CD8-positive, alpha-beta memory T cell (primary cell): ENCODE measurements at places on chromosomes 5 and 9.

- DNase-seq, result no peak
Observed at GRCh38 chr9:28051559-28052503, 478.6 kb upstream of the C9orf72 start.

- no peak for DNase-seq
Observed at GRCh38 chr5:36444582-36445418, 143.1 kb upstream of the RANBP3L start.

DNA sequence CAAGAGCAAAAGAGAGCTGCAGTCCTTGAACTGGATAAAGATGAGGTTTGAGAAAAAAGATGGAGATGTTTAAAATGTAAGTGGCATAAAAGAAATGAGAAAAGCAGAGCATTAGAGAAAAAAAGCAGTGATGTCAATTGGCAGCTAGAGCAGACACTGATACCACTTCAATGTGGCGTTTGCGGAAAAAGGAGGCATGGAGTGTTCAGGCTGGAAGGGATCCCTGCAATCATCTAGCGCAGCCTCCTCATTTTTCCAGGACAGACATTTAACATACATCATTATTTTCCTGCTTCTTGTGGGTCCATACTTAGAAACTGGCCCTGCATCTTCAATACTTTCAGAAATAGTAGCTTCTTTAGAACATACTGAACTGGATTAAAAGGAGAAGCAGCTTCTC, 563.8 kb downstream of the PTPRD start:
- no peak for DNase-seq

GRCh38 chr9:116434314-116434713, 252.8 kb upstream of the TRIM32 start:
- DNase-seq, result no peak

DNA sequence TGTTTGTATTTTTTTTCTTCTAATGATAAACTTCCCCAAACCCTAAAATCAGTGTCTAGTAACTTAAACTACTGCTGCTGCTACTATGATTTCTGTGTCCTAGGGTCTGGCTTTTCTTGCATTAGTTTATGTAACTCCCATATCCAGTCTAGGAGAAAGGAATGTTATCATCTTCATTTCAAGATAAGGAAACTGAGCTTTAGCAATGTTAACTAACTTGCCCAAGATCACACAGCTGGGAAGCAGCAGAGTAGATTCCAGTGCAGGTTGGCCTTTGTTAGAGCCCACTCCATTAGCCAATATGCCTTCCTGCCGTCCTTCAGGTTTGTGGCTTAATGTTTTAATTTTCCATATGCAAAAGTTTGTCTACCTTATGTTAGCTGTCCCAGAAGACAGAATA, 10.4 kb downstream of the TMEM171 start:
- no peak for DNase-seq

GRCh38 chr5:136001466-136001981, 27.3 kb upstream of the TGFBI start:
- no peak for DNase-seq

DNA sequence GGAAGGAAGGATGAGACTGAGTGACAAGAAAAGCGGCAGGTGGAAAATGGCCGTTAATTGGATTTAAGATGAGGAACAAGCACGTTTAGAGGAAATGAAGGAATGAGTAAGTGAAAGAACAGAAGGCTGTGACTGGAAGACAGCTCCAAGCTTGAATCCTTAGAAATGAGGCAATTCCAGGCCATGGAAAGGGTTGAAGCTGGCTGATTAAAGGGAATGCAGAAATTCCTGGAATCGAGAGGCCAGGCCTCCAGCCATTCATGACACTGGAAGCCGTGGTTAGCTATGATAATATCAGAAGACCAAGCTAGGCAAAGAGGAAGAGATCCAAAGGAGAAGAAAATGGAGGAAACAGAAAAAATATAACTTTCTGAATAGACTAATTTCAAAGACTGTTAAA, 84.2 kb downstream of the ARL15 start:
- DNase-seq, result no peak
